Ureter (tissue), 1 donor: ENCODE measurements at places on chromosomes 4 and X.

GRCh38 chr4:41643331-41643730, 105.2 kb downstream of the PHOX2B start:
- DNase-seq = no peak

DNA sequence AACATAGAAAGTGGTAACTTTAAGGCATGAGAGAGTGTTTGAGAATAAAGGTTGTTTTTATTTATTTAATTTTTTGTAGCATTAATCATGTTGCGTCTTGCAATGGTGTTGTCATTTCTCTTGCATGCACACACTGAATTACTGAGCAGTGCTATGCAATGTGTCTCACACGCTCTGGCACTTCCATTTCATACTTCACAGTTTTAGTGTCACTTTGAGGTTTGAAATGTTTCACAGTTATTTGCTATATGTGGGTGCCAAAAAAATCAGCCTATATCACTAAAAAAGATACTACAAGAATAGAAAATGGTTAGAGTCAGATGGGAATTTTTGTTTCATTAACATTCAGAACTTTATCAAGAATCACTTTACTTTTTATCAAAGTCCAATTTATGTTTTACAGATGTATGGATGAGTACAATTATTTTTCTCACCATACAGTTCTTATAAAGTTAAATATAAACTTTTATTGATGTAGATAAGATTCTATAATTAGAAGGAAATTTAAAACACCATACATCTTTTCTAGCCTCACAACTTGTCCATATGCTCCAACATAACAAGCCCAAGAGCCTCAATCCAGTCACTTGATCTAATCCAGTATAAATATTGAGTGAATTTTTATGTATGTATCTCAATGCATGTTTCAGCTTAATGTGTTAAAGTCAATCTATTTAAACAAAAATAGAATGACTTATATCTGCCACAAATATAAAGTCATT, 114.0 kb downstream of the IQCM start:
- no peak for DNase-seq

- no peak for DNase-seq
These were observed 190.9 kb upstream of the TAPT1 start for GRCh38 chr4:16417198-16417597.

- DNase-seq = no peak
These were observed 186.1 kb upstream of the CASK start for GRCh38 chrX:42109428-42109827.

DNA sequence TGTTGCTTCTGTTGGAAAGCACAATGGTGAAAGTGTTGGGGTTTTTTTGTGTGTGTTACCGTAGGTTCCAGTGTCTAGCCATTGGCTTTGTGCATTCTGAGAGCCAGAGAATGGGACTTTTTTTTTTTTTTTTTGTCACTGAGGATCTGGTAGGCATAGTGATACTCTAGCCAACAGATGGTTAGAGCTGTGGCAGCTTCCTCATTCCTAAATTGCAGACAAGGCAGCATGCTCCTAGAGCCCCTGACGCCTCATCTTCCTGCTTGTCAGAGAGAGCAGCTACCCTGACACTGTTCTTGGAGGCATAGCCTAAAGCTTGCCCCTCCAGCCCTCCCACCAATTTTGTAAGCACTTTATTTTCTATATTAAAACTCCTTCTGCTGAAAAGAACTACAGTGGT, 27.0 kb downstream of the ARHGEF9 start:
- DNase-seq = no peak

GRCh38 chr4:71680706-71681105, 103.2 kb downstream of the GC start:
- no peak for DNase-seq

DNA sequence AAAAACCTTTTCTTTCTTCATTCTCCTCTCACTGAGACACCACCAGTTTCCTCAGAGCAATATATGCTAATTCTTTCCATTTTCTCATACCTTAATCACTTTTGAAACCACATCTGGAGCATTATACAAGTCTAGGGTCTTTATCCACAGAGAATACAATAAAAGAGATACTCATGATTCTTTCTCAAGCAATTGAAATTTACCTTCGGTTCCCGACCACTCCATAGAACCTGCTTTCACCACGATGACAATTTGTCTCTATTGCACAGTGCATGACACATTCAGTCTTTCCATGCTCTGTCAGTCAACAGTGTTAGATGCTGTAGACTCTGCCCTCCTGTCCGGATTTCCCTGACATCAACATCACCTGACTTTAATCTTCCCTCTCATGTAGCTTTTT, 409.3 kb upstream of the NWD2 start:
- no peak for DNase-seq

DNA sequence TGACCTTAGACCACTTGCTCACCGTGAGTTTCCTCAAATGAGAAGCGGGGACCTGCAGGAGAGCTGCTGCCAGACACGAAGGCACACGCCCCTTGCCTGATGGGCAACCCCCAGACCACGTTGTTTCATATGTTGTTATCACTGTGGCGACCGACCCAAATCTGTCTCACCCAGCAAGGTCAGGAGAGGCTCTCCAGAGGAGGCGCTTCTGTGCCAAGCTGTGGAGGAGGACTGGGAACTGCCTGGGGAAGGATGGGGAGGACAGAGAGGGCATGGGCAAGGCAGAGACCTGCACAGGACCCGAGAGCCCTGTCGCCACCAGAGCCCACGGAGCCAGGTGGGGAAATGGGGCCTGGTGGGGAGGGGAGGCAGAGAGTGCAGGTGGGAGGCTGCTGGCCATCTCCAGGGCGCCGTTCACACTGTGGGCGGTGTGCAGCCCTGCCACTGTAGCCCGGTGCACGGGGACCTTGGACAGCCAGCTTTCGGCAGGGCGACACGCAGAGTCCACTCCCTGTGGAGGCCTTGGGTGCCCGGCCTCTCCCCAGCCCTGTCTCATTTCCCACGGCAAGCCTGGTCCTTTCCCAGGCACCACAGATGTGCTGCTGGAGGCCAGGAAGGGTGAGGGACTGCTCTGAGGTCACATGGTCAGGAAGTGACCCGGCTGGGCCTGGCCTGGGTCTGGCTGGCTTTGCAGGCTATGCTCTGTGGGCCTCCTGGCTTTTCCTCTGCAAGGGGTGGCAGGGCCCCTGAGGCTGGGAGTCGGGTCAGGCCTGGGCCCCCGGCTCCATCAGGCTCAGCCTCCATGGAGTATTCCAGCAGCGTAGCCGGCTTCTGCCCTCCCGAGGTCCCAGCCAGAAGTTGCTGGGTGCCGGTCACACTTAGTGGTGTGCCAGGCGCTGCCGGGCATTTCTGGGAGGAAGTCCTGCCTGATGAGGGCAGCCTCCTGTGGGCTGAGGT, 3.2 kb downstream of the HTRA3 start:
- DNase-seq = no peak

- DNase-seq = no peak
These were observed 349.9 kb downstream of the FSTL5 start for GRCh38 chr4:161813889-161814288.

GRCh38 chr4:86611757-86612156, 17.6 kb downstream of the PTPN13 start:
- DNase-seq = no peak

DNA sequence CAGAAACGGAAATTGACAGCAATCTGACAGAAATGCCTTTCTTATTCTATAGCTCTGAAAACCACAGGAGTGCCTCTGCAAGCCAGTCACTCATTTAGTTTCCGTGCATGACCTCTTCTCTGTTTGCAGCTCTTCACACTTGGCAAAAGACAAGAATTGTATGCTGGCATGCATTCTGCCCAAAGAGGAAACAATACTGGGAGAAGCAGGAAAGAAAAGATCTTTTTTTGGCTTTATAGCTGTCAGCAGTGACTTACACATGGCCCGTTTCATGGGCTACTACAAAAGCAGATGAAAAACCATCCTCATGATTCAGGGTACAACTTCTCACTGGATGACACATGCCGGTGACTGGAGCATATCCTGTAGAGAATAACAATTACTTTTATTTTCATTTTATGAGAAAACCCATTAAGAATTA, 249.4 kb downstream of the ADAMTS3 start:
- no peak for DNase-seq
